ENCODE measurements at places on chromosomes 7 and 10. TPM values are rescaled to one million over a fixed set of nuclear protein-coding genes. Genes with fewer than 3 reads are reported as not detected.

- H3K27ac ChIP-seq = no peak overlapping the region
- DNase-seq = no peak
- H3K36me3 ChIP-seq = no peaks in the 10 kb centered on the region
- H3K27me3 ChIP-seq = no peaks in the 10 kb centered on the region
- H3K4me3 ChIP-seq = no peak overlapping the region
These were observed 22.0 kb downstream of the KLF6 start for GRCh38 chr10:3763035-3763456.

The ANKRD1 gene
- not detected for polyA plus RNA-seq

DNA sequence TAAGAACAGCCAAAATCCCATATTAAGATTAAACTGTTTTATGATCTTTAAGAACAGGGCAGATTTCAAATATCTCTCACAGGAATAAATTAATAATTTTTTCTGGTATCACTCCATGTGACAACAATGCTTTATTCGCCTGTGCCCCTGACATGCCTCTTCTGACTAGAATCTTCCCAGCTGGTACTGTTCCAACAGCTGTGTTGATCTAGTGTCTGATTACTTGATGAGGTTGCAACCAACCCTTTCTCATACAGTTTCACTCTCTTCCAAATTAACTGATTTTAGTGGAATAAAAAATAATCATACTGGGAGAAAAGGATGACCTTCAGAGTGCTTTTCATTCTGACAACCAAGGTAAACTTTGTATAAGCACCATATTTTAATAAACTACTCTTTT lies 151.9 kb downstream of the CHRM2 start:
- no peak for DNase-seq
- H3K4me1 ChIP-seq = no peaks in the 10 kb centered on the region
- no peaks in the 10 kb centered on the region for H3K36me3 ChIP-seq
- H3K27me3 ChIP-seq = no peaks in the 10 kb centered on the region

DNA sequence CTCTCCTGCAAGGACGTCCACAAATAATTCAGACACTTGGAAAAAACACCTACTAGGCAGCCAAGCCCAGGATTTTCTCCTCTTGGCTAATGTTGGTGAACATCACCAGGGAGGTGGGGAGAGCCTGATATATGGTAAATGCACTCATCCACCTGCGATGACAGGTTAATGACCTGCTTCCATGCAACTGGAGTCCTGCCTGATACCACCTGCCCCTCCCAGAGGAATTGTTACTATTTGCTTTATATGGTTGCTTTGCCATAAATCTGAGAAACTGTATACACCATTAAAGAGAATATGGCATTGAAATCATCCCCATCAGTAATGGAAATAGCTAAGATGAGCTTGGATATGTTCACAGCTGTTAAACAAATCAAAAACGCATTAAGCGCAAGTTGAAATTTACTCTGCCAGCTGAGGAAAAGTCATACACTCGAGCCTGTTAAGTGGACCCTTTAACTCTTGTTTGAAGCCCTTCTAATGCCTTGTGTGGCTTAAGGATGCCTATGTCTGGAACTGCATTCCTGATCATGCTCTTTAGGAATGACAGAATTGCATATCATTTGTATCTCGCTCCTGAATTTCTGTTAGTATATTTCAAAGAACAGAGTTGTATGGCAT lies 208.3 kb downstream of the PRPF18 start:
- H3K4me3 ChIP-seq = no peak overlapping the region
- peaks cover 39% of the 10 kb centered on the region for H3K4me1 ChIP-seq
- no peaks in the 10 kb centered on the region for H3K27me3 ChIP-seq
- H3K27ac ChIP-seq = no peak overlapping the region

GRCh38 chr7:76247938-76248337 lies 46.2 kb downstream of the SRRM3 start:
- H3K4me3 ChIP-seq = no peak overlapping the region
- no peak for DNase-seq
- H3K4me1 ChIP-seq = no peaks in the 10 kb centered on the region
- no peaks in the 10 kb centered on the region for H3K36me3 ChIP-seq

- no peaks in the 10 kb centered on the region for H3K27me3 ChIP-seq
- H3K36me3 ChIP-seq = no peaks in the 10 kb centered on the region
- H3K4me3 ChIP-seq = no peak overlapping the region
These were observed 143.0 kb downstream of the CUBN start for GRCh38 chr10:16986406-16987205.

The ST8SIA6 gene
- polyA plus RNA-seq = 1.9 TPM

- no peaks in the 10 kb centered on the region for H3K4me1 ChIP-seq
- DNase-seq = no peak
- H3K27ac ChIP-seq = no peak overlapping the region
- H3K36me3 ChIP-seq = no peaks in the 10 kb centered on the region
- no peaks in the 10 kb centered on the region for H3K27me3 ChIP-seq
These were observed 472.9 kb upstream of the PCDH15 start for GRCh38 chr10:55273946-55274345.

- H3K4me3 ChIP-seq = no peak overlapping the region
- H3K36me3 ChIP-seq = no peaks in the 10 kb centered on the region
- no peaks in the 10 kb centered on the region for H3K27me3 ChIP-seq
- peaks cover 36% of the 10 kb centered on the region for H3K4me1 ChIP-seq
- H3K27ac ChIP-seq = no peak overlapping the region
- DNase-seq = no peak
These were observed 99.4 kb downstream of the RNF216 start for GRCh38 chr7:5681979-5682546.

The BLNK gene
- not detected for polyA plus RNA-seq

DNA sequence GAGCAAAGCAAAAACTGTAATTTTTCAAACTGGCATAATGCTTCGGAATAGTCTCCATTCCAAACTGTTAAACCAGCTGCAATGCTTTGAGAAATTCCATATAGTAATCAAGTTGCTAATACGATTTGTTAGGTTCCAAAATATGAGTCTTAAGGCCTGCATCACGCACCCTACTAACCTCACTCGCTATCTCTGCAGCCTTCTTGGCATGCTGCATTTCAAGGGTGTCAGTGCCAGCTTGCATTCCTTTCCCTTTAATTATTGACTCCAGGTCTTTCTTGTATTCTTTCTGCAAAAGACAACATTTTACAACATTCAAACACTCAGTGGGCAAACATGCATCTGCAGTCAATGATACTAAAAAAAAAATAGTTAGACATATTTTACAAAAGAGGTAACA lies 61.8 kb downstream of the NEBL start:
- H3K36me3 ChIP-seq = no peaks in the 10 kb centered on the region
- no peaks in the 10 kb centered on the region for H3K27me3 ChIP-seq
- DNase-seq = no peak
- H3K27ac ChIP-seq = no peak overlapping the region
- no peak overlapping the region for H3K4me3 ChIP-seq

The FAM221A gene
- 5.4 TPM for polyA plus RNA-seq

The SEMA3D gene
- polyA plus RNA-seq = not detected

DNA sequence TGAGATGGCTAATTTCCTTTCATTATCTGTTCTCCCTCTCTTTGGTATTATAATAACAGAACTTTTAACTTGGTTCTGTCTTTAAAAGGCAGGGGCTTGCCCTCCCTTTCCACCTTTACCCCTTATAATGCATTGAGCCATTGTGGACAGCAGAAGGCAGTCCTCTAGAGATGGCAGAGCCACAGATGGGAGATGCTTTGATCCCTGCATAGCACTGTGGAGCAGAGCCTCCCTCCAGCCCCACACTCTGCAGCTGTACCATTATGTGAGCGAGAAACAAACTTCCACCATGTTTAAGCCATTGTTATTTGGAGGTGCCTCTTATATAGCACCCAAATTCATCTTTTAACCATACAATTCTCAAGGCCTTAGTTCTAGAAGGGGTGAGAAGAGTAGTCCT lies 78.4 kb downstream of the SEC23IP start:
- H3K27me3 ChIP-seq = no peaks in the 10 kb centered on the region
- H3K27ac ChIP-seq = no peak overlapping the region
- H3K36me3 ChIP-seq = no peaks in the 10 kb centered on the region
- no peak for DNase-seq

DNA sequence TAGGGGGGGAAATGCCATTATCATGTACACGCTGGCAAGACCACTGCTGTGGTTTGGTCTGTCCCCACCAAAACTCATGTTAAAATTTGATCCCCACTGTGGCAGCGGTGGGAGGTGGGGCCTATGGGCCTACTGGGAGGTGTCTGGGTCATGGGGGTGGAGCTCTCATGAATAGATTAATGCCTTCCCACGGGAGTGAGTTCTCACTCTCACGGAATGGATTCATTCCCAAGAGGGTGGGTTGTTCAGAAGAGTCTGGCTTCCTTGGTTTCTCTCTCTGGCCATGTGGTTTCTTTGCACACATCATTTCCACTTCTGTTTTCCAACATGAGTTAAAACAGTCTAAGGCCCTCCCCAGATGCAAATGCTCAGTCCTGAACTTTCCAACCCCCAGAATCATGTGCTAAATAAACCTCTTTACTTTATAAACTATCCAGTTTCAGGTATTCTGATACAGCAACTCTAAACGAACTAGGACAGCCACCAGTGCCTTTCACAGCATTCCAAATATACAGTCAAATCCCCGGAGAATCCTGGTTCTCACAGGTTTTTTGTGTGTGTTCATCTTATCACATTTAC lies 44.3 kb downstream of the SMURF1 start:
- H3K4me1 ChIP-seq = no peaks in the 10 kb centered on the region
- H3K4me3 ChIP-seq = no peak overlapping the region
- no peak overlapping the region for H3K27ac ChIP-seq

DNA sequence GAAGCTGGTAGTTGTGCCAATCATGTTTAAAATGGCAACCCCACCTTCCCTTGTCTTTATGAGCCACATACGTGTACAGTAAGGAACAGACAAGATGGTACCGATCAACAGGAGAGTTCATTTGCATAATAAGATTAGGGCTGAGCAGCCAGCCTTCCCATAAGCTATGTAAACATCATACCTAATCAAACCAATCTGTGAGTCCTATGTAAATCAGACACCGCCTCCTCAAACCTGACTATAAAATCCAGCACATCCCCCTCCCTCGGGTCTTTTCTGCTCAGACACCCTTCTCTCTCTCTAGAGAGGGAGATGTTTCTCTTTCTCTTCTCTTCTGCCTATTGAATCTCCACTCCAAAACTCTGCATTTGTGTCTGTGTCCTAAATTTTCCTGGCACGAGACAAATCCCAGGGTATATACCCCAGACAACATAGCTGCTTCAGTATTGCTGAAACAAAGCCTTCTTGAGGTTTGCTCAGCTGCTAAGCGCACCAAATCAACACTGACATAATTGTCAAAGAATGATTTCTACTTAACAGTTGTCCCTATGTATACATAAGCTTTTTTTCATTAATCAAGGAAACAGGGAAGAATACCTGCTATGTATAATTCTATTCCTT lies 279.2 kb downstream of the THSD7A start:
- H3K27ac ChIP-seq = no peak overlapping the region
- H3K27me3 ChIP-seq = no peaks in the 10 kb centered on the region
- H3K4me3 ChIP-seq = no peak overlapping the region
- H3K4me1 ChIP-seq = no peaks in the 10 kb centered on the region
- H3K36me3 ChIP-seq = no peaks in the 10 kb centered on the region
- DNase-seq = no peak

DNA sequence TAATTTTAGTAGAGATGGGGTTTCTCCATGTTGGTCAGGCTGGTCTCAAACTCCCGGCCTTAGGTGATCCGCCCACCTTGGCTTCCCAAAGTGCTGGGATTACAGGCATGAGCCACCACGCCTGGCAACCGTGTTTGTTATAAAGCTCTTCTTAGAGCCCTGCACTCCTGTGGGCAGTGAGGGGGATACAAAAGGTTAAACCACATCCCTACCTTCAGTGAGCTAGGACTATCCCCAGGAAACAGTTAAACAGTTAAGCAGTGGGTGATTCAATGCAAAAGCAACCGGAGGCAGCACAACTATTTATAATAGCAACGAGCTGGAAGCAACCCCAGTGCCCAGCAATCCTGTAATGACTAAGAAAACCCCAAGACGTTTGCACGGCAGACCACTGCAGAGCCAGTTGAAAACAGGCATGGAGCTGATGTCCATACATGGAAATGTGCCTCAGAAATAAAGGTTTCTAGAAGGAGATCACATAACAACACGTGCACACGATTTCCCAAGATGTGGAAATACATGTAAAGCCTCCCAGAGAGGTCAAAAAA lies 107.2 kb upstream of the LYZL2 start:
- no peaks in the 10 kb centered on the region for H3K27me3 ChIP-seq
- no peak for DNase-seq
- no peak overlapping the region for H3K4me3 ChIP-seq
- no peaks in the 10 kb centered on the region for H3K36me3 ChIP-seq

- no peaks in the 10 kb centered on the region for H3K27me3 ChIP-seq
- no peaks in the 10 kb centered on the region for H3K36me3 ChIP-seq
- H3K27ac ChIP-seq = no peak overlapping the region
- no peak for DNase-seq
- H3K4me3 ChIP-seq = no peak overlapping the region
These were observed 97.2 kb downstream of the DOCK4 start for GRCh38 chr7:112108981-112109380.

The GPRIN2 gene
- polyA plus RNA-seq = not detected

GRCh38 chr7:69693042-69693441 lies 94.8 kb downstream of the AUTS2 start:
- no peak overlapping the region for H3K27ac ChIP-seq
- peaks cover 9% of the 10 kb centered on the region for H3K4me1 ChIP-seq
- no peaks in the 10 kb centered on the region for H3K27me3 ChIP-seq
- H3K4me3 ChIP-seq = no peak overlapping the region
- H3K36me3 ChIP-seq = no peaks in the 10 kb centered on the region
- DNase-seq = no peak

DNA sequence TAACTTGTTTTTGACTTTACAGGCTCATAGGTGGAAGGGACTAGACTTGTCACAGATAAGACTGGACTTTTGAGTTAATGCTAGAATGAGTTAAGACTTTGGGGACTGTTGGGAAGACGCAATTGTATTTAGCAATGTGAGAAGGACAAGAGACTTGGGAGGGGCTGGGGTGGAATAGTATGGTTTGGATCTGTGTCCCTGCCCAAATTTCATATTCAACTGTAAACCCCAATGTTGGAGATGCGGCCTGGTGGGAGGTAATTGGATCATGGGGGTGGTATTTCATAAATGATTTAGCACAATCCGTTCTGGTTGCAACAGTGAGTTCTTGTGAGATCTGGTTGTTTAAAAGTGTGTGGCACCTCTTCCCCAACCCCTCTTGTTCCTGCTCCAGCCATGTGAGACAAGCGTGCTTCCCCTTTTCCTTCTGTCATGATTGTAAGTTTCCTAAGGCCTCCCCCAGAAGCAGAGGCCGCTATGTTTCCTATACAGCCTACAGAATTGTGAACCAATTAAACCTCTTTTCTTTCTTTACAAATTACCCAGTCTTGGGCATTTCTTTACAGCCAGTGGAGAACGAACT lies 22.6 kb downstream of the RNF216 start:
- H3K27me3 ChIP-seq = no peaks in the 10 kb centered on the region
- no peak for DNase-seq
- no peak overlapping the region for H3K4me3 ChIP-seq
- no peak overlapping the region for H3K27ac ChIP-seq

GRCh38 chr10:131636116-131636515 lies 264.7 kb upstream of the PPP2R2D start:
- H3K27ac ChIP-seq = no peak overlapping the region
- no peaks in the 10 kb centered on the region for H3K27me3 ChIP-seq
- no peak for DNase-seq
- no peaks in the 10 kb centered on the region for H3K4me1 ChIP-seq
- no peak overlapping the region for H3K4me3 ChIP-seq

The WDR86 gene
- 10.4 TPM for polyA plus RNA-seq

The AMPH gene
- 0.18 TPM for polyA plus RNA-seq

GRCh38 chr7:74453322-74454011 lies at the start of gene GTF2IRD1:
Gene GTF2IRD1, plus strand, starts transcription at chr7:74453906. Its CDS starts 54,175 bp downstream, at chr7:74508081.
- peak; percentile 62 for DNase-seq
- H3K27ac ChIP-seq = no peak within 1 kb of the TSS
- peaks cover 12% of the 10 kb centered on the region for H3K4me1 ChIP-seq
- H3K4me3 ChIP-seq = peak within 1 kb of the TSS; percentile 37
- no peaks in the 10 kb centered on the region for H3K27me3 ChIP-seq
